ENCODE measurements at places on chromosomes 7 and 10.

- DNase-seq = peak; percentile 66
Measured at GRCh38 chr7:191981-192649, at the start of gene FAM20C. FAM20C (plus strand) TSS chr7:192571; CDS start chr7:193200, 629 bp downstream.

DNA sequence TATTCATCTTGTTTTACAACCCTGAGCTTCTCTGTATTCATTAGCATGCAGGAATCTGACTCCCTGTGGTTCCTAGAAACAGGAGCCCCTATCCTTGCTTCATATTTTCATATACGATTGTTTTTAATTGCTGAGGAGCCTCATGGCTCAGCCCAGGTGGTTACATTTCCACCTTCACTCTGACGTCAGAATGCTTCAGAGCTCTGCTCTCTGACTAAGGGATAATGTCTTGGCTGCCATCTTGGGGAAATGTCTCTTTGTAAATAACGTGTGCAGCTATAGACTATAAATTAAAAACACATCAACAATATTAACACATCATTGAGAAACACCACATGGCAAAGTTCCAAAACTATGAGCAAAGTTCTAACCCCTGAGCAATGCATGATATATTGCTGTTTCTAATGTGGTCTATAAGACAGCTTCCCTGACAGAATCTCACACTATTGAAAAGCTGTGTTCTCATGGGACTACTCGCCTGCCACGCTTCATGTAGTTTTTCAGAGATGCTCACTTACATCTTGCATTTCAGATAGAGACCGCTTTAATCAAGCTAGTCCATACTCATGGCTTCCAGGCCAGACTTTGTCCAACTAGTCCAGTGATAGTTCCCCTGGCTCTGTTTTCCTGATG, 227.0 kb downstream of the SORCS3 start:
- DNase-seq = no peak

DNA sequence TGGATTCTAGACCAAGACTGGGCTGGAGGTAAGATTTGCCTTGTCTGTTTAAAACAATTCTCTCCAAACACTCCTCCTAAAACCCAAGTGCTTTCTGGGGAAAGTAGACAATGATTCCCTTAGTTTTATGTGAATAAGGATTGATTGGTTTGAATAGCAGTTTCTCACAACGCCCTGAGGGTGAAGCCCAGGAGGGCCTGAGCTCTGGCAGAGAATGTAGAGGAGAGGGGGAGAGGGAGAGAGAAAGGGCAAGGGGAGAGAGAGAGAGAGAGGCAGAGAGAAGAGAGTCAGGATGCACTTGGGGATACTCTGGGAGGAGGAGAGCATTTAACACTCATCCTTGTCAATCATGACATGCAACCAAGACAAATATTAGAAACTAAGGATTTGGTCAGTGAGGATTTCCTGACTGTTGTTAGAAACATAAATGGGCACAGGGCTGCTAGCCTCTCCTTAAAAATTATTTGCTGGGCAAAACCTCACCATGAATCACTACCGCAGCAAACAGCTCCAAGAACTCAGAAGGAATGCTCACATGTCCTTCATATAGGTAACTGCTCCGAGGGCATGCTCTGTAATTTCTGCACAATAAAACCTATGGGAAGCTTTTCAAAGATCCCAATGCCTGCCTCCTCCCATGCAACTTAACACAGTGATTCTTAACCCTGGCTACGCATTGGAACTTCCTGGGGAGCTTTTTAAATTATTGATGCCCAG, 55.2 kb upstream of the RAPGEF5 start:
- no peak for DNase-seq

DNA sequence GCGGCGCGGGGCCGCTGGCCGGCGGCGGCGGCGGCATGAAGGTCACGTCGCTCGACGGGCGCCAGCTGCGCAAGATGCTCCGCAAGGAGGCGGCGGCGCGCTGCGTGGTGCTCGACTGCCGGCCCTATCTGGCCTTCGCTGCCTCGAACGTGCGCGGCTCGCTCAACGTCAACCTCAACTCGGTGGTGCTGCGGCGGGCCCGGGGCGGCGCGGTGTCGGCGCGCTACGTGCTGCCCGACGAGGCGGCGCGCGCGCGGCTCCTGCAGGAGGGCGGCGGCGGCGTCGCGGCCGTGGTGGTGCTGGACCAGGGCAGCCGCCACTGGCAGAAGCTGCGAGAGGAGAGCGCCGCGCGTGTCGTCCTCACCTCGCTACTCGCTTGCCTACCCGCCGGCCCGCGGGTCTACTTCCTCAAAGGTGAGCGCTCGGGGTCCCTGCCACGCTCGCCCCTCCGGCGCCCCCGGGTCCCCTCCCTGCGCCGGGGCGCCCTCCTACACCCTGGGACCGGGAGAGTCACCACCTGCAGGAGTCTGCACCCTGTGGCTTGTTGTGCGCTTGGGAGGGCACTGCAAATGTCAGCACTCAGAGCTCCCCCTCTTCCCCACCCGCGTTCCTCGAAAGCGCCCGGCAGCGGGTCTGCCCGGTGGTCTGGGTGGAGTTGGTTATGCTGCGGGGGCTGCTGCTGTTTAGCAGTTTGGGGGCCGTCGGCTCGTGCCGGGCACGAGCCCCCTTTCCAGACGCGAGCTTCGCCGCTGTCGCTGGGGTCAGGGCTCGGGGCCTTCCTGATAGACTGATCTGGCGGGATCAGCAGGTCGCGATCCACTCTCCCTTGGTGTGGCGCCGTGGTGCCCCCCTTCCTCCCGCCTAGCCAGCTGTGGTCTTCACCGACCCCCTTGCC, 627 bp downstream of the DUSP5 start:
- DNase-seq = no peak

- DNase-seq = no peak
Measured at GRCh38 chr7:76509931-76510877, at the start of gene UPK3B. UPK3B (plus strand) TSS chr7:76510552; CDS start chr7:76510653, 101 bp downstream.

- no peak for DNase-seq
Measured at GRCh38 chr7:44099669-44100068, 4.5 kb upstream of the AEBP1 start.

GRCh38 chr7:41956705-41957104, 253.8 kb upstream of the INHBA start:
- no peak for DNase-seq

DNA sequence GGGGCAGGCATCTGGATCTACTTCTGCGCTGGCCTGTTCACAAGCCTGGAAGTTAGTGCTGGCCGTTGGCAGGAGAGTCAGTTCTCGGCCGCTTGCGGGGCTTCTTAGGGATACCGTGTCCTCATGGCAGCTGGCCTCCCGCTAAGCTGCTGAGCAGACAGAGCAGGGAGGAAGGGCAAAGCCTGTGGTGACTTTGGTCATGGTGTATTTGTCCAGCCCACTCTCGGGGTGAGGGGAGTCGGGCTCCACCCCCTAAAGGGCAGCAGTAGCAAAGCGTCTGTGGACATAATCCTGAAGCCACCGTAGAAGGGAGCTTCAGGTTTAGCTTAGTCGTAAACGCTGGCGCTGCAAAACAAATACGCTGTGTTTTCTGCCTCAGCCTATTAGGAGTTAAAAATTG, 12.2 kb downstream of the UBE3C start:
- DNase-seq = no peak

- peak; percentile 60 for DNase-seq
Measured at GRCh38 chr10:26486990-26487850, 49.1 kb downstream of the APBB1IP start.

- DNase-seq = no peak
Measured at GRCh38 chr10:95341716-95342130, 50.9 kb upstream of the PDLIM1 start.

GRCh38 chr10:76686201-76686600, 951.4 kb downstream of the KCNMA1 start:
- no peak for DNase-seq

- DNase-seq = no peak
Measured at GRCh38 chr10:13961097-13961496, 369.6 kb downstream of the FRMD4A start.

- no peak for DNase-seq
Measured at GRCh38 chr7:78080241-78080640, 281.7 kb downstream of the PHTF2 start.

GRCh38 chr7:159108941-159109652, 35.6 kb downstream of the VIPR2 start:
- no peak for DNase-seq

DNA sequence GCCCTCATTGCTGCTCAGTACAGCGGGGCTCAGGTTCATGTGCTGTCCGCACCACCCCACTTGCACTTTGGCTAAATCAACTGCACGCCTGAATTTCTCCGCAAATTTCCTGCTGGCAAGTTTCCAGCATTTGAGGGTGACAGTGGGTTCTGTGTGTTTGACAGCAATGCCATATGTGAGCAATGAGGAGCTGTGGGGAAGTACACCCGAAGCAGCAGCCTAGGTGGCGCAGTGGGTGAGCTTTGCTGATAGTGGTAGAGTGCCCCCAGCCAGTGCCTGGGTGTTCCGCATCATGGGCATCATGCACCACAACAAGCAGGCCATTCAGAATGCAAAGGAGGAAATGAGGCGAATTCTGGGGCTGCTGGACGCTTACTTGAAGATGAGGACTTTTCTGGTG, 103.9 kb upstream of the POT1 start:
- DNase-seq = no peak

DNA sequence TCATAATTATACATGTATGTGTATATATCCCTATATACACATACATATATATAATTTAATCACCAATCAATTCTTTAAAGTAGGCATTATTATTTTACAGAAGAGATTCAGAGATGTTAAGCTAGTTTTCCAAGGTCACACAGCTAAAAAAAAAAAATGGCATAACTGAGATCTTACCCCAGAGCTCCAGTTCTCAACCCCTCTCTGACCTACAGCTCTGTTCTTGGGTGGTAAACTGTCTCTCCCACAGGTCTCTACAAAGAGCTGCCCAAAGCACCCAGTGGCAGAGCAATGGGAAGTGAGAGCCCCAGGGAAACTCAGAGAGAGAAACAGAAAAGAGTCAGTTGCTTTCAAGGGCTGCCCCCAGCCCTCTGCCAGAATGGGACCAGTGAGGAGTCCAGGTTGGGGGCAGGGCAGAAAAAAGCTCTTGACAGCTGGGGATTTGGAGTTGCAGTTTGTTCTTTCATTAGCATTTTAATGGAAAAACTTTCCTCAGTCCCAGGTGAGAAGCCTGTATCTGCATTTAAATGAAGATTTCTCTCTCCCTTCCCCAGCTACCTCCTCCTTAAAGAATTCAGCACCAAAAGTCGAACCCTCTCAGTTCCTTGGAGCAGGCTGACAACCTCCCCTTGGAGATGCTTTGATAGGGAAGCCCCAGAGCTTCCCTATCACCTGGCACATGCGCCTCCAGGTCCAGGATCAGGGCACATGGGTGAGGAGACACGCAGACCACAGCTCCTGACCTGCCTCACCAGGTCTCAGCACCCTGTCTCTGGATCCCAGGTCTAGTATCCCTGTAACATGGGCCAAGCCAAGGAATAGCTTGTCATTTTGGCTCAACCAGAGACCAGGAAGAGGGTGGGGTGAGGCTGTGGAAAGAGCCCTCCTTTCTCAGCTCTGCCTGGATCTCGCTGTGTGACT, 388.1 kb downstream of the PLXNA4 start:
- DNase-seq = no peak

DNA sequence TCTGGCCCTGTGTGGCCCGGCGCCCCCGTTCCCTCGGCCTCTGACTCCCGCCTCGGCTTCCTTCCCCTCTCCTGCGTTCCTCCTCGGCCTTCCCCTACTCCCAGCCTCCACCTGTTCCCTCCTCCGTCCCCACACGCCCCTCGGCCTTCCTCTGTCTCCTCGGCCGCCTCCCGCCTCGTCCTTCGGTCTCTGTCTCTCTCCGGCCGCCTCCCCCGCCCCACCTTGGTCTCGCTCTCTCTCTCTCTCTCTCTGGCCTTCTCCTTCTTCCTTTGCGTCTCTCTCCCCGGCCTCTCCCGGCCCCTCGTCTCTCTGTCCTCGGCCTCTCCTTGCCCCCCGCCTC, 588 bp downstream of the GET4 start:
- DNase-seq = no peak

DNA sequence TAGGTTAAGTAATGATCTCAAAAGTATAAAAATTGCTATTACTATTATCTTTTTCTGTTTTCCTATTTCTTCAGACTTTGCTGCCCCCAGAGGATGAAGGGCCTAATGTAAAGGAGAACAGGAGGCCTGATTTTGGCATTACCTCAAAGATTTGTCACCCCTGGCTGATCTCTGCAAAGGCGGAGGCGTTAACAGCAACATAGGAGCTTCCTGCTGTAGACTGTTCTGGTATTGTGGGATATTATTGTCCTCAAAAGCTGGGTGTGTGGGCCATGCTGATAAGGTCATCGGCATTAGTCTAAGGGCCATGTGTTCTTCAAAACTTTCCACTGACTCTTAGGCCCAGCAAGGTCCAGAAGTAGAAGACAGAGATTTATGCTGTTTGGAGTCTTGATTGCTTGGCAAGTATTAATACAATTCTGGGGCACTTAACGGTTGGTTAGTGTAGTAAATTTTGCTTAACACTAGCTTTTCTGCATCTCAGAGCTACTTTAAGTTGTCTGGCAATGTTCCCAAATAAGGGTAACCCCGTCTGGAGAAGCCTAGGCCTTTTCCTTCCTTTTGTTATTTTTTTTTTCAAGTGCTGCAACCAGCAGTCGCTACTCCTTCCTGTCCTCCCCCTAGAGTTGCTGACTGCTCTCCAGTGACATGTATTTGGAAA, 14.0 kb upstream of the ENTPD1 start:
- no peak for DNase-seq

DNA sequence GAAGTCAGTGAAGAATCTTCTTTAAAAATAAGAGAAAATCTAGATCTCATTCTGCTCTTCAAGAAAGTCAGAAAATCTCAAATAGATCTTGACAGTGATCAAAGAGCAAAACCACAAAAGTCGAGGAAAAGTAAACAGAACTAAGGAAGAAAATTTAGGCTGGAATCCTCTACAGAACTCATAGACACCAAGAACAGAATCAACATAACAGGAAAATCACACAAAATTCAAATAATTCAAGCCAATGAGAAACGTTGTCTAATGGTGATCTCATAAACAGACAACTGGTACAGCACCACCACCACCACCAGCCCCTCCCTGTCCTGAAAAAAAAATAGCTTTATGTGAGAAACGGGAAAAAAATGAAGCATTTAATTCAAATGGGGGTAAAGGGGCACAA, 6.9 kb downstream of the ITGB1 start:
- no peak for DNase-seq

DNA sequence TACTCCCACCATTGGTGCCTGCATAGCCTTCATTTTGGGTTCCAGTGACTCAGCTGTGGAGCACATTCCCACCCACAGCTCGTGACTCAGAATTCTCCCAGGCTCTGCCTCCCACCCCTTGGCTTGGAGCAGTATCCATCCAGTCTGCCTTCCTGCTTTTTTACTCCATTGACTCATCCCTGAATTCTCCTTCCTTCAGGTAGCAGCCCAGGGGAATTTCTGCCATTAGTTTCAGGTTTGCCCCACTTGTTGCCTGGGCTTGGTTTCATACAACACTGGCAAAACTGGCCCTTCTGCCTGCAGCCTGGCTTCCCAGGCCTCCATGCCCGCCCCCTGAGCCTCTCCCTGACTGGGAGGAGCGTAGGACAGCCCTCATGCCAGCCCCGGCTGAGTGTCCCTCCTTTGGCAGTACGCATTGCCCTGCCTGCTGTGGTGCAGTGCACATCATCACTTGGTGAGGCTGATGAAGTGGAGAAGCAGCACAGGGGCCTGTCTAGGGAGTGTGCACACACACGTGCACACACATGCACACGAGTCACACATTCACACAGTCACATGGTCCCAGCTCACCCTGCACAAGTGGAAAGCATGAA, 55.0 kb downstream of the SNX10 start:
- no peak for DNase-seq

GRCh38 chr10:70617798-70618568, 15.4 kb upstream of the PRF1 start:
- DNase-seq = no peak
